ENCODE measurements at places on chromosomes 1 and 21.

DNA sequence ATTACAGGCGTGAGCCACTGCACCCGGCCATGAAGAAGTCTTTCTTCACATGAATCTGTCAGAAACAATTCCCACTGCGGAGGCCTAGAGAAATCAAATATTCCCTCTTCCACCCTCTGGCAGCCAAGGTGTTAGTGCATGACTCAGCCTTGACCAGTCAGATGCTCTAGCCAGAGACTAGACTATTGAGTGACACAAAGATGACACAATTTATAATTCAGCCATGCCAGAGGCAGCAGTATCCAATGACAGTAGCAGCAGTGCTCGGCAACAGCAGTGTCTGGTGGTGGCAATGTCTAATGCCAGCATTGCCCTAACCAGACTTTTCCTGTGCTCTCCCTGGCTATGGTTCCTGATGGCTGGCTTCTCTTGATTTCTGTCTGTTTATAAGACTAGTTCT lies 8.7 kb downstream of the CTXND2 start:
- no peak for DNase-seq

DNA sequence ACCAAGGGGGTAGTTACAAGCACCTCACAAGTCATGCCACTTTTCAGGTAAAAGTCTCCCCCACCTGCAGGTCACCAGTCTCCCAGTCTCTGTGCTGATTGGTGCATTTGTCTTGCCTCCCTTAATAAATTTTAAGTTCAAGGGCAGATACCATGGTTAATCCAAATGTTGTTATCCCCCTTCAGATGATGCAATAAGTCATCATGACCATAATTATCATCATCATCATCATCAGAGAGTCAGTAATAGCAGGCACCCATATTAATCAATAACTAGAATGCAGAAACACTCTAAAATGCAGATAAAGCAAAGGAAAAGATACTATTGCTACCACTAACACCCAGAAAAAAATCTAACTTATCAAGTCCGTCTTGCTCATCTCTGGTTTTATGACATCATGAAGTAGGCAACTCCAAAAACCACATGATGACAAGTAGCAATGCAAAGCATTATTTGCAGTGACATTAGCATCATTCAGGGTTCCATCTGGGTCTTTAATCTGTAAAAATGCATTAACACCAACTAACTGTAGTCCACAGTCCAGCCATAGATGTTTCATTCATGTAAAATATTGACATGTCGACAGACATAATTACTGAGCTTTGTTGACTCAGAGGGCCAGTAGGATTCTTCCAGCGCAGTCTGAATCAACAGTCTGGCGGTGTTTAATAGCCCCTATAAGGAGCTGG lies 492.0 kb upstream of the RUNX1 start:
- no peak for DNase-seq

GRCh38 chr1:215079456-215079855 lies 3.1 kb upstream of the KCNK2 start:
- DNase-seq, result no peak

DNA sequence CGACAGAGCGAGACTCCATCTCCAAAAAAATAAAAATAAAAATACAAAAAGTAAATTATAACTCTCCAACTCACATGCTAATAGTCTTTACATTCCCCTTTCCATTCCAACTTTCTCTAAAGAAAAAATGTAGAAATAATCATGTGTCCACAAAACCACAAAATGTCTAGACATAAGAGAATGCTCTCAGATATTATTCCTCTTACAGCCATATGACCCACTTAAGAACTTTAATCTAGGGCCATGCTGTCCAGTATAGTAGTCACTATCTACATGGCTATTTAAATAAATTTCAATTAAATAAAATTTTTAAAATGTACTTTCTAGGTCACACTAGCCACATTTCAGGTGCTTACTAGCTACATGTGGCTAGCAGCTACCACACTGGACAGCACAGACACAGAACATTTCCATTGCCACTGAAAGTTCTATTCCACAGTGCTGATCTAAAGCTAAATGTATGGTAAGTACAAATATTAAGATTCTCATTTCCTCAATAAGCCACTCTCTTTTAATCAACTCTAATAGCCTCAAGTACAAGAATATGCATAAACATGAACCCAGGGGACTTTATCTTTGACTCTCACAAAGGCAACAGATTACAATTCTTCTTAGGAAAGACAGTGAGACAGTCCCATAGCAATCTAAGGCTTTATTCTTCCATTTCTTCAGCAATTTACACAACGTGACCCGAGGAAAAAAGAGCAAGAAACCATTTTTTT lies 138.6 kb downstream of the RERE start:
- no peak for DNase-seq

DNA sequence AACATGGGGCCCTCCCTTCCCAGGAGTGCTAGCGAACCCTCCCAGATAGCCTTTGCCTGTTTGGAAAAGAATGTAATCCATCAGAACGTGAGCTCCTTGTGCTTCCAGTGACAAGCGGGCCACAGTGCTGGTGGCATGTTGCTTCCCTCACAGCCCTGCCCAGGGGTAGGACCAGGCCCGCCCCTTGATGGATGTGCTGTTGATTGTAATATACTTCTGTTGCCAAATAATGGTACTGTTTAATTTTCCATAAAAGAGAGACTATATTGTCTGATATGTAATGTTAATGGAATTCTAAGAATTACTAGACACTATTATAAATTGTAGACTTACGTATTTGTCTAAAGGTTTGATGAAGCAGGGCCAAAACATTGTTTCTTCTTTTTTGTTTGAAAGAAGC lies 16.4 kb downstream of the ATP5PO start:
- DNase-seq, result no peak

- DNase-seq, result no peak
Measured at GRCh38 chr1:161046605-161047228, 940 bp upstream of the USF1 start.

DNA sequence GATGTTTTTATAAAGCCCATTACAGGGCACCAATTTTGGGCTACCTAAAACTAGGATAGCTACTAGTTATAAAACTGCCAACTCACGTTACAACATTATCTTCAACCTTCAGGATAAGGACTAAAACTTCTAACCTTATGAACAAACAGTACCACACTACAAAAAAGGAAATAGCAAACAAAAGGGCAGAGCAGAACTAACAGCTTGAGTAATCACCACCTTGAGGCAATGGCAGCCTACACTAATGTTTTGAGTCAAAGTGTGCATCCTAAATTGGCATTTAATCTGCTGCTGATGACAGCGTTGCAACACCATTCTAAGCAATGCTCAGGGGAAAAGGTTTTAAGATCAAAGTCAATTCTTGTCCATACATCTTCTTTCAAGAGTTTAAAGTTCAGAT lies 27.2 kb downstream of the PTP4A2 start:
- no peak for DNase-seq

- DNase-seq, result peak; percentile 59
Measured at GRCh38 chr1:40153073-40153770, 8.0 kb upstream of the RLF start.

GRCh38 chr1:111861523-111861922 lies 105.8 kb downstream of the DDX20 start:
- DNase-seq, result no peak

GRCh38 chr1:32056598-32056997 lies 16.1 kb upstream of the TMEM39B start:
- DNase-seq, result no peak

GRCh38 chr1:116571215-116571919 lies 541 bp upstream of the CD58 start:
- no peak for DNase-seq

- DNase-seq, result no peak
Measured at GRCh38 chr1:44460107-44460882, 55.2 kb downstream of the RNF220 start.

DNA sequence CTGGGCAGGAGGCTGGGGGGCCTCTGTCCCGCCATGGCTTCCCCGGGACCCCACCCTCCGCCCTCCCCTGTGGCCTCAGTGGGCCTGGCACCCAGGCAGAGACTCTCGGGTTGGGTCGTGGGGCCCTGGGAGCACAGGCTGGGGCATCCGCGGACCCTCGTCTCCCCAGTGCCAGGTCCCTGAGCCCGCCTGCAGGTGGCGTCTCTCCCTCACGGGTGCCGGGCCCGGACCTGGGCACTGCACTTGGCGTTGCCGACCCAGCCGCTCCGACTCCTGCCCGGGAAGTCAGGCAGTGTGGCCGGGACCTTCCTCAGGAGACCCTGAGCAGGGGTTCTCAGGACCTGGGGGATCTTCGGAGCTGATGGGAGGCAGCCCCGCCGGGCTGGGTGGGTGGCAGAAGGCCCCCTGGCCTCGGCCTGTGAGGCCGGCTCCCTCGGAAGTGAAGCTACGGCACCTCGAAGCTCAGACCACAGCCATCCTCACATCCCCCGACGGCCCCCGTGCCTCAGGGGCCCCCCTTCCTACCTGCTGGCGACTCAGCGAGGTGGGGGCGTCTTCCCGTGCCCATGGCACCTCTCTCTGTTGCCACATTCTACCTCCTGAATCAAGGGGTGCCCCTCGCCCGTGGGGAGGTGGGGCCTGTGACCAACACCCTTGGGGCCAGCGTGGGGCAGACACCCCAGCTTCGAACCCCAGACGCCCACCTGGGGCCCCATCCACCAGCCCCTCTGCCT lies 6.4 kb upstream of the C1orf159 start:
- peak; percentile 30 for DNase-seq

GRCh38 chr1:157096881-157097280 lies 2.7 kb downstream of the ETV3L start:
- DNase-seq, result no peak

- DNase-seq, result no peak
Measured at GRCh38 chr1:51686450-51686849, 69.6 kb downstream of the OSBPL9 start.

GRCh38 chr1:100721526-100722207 lies 2.1 kb downstream of the VCAM1 start:
- DNase-seq, result peak; percentile 89

DNA sequence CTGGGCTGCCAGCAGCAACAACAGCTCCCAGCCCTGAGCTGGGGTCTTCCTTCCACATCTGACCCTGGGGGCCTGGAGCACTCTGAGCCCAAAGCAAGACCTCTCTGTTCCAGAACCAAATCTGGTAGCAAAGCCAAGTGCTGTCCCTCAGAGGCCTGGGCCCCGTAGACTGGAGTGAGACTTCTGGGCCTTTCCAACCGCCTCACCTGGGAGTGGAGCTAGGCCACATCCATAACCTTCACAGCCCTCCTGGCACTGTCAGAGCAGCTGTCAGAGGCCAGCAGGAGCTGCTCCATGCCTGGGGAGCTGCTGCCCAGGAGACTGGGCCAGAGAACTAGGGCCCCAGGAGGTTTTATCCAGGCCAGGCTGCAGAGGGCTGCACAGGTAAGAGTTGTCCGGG lies 15.4 kb upstream of the SLC5A9 start:
- no peak for DNase-seq

- no peak for DNase-seq
Measured at GRCh38 chr21:27257226-27257625, 290.3 kb upstream of the ADAMTS5 start.

- DNase-seq, result no peak
Measured at GRCh38 chr1:173276922-173277800, 70.0 kb upstream of the TNFSF4 start.

- DNase-seq, result peak; percentile 62
Measured at GRCh38 chr21:41460578-41461527, 34.8 kb downstream of the MX1 start.

GRCh38 chr1:173114346-173114745 lies 63.6 kb upstream of the TNFSF18 start:
- DNase-seq, result no peak

DNA sequence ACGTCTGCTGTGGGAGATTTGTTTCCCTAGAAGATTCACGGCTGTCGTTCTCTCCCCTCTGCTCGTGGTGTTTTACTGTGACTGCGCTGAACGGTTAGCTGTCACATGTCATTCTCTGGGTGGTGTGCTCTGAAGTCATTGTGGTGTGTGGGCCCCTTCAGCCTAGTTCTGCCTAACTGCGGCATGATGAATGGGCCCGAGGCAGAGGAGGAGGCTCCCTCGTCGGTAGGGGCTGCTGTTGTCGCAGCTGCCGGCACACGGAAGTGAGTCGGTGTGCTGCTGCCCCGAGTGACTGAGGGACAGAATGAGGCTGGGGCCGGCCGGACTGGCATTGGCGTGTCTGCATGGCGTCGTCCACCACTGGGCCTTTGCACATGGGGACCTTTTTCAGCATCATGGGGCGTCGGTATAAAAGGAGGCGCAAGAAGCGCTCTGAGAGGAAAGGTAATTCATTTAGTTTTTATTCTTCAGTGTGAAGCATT lies 77.9 kb downstream of the ADARB1 start:
- no peak for DNase-seq

GRCh38 chr1:217363319-217363718 lies 267.6 kb downstream of the GPATCH2 start:
- no peak for DNase-seq

GRCh38 chr1:247118946-247119446 lies 14.8 kb upstream of the ZNF669 start:
- no peak for DNase-seq

GRCh38 chr1:100611086-100611485 lies 73.1 kb downstream of the GPR88 start:
- no peak for DNase-seq

- peak; percentile 0 for DNase-seq
Measured at GRCh38 chr21:15552914-15553494, 176.8 kb upstream of the USP25 start.

GRCh38 chr1:22323141-22323845 lies 128.4 kb upstream of the ZBTB40 start:
- DNase-seq, result no peak

DNA sequence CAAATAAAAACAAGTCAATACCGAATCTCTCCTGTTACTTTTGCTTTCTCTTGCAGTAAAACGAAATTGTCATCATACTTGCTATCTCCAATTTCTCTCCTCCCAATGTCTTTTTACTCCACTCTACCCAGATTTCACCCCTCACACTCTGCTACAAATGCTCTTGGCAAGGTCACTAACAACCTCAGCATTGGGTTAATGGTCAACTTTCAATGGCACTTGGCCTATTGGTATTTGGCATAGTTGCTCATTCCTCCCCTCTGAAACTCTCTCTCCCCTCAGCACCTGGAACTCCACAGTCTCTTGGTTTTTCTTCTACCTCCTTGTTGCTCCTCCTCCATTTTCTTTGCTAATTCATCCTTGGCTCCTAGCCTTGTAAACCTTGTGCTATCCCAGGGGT lies 367.3 kb downstream of the PTPRU start:
- no peak for DNase-seq

Data from fibroblast of the conjunctiva (primary cell).